ENCODE measurements at places on chromosomes 16 and 17.

GRCh38 chr16:17222871-17223401 lies 247.8 kb downstream of the XYLT1 start:
- DNase-seq = no peak

DNA sequence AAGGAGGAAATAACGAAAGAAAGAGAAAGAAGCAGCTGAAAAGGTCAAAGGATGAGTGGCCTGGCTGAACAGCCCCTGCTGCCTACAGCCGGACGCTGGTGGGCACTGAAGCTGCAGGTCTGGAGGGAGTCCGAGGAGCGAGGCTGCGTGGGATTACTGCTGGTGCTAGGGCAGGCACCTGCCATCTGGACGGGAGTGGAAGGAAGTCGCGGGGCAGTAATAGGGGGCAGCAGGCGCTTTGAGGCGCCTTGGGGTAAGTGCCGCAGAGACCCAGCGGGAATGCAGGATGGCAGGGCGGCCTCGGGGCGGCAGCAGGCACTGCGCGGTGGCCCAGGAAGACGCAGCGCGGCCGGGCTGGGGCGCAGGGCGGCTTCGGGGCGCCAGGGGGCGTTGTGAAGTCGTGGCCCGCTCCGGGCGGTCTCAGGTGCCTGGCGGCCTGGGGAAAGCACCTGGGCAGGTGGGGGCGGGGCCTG lies 303 bp upstream of the SCNN1G start:
- DNase-seq = peak; percentile 18

DNA sequence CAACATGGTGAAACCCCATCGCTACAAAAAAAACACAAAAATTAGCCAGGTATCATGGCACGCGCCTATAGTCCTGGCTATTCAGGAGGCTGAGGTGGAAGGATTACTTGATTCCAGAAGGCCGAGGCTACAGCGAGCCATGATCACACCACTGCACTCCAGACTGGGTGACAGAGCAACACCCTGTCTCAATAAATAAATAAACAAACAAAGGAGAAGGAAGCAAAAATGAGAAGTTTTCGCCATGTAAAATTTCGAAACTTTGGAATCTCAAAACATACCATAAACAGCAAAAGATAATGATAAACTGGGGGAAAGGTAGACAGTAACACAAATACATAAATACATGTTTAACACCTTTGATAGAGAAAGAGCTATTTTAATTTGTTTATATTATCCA lies 130.9 kb downstream of the ZFHX3 start:
- no peak for DNase-seq

- peak; percentile 30 for DNase-seq
Observed at GRCh38 chr17:72556944-72557826, 436.4 kb downstream of the SOX9 start.

DNA sequence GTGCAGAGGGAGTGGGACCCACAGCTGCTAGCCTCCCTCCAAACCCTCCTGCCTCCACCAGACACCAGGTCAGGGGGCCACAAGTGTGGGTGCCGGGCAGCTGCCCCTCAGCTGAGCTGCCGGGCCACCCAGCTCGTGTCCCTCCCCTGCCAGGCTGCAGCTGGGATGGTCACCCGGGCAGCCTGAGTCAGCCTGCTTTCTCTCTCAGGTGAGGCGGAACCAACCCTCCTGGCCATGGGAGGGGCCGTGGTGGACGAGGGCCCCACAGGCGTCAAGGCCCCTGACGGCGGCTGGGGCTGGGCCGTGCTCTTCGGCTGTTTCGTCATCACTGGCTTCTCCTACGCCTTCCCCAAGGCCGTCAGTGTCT lies 6.9 kb downstream of the SLC16A3 start:
- DNase-seq = no peak

DNA sequence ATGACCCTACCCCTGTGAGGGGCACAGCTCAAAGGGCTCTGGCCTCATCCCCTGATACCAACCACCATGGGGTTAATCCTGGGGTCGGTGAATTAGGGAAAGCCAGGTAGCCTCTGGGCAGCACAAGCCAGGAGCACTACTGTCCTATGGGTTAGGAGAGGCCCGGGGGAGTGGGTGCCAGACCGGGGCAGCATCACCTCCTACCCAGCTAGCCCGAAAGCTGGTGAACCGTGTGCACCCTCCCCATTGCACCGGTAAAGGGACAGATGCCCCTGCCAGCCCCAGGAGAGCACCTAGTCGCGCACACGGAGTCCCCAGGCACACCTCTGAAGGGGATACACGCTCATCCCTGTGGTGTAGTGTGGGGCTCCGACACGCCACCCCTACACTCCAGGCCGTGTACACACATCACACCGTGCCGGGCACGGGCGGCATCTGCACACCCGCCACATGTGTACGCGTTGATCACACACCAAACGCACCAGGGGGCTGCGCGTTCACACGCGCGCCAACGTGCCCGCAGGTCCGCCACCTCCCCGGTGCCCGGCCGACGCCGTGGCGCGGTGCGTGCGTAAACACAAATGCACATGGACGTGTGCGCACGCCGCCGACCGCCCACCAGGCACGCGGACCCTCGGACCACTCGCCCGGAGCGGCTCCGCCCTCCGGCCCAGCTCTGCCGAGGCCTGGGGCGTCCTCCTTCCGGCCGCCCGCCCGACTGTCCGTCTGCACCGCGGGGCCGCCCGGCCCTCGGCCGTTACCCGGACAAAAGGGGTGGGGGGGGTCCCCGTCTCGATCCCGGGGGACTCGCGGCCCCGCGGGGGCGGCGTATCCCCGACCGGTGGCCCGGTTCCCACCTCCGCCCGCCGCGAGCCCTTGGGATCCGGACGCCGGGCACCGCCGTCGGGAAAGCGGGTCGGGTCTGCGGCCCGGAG lies 785 bp downstream of the UBALD1 start:
- DNase-seq = no peak

- no peak for DNase-seq
Observed at GRCh38 chr17:75874323-75875181, 3.8 kb downstream of the TRIM47 start.

- no peak for DNase-seq
Observed at GRCh38 chr16:86975445-86975844, 341.7 kb downstream of the C16orf95 start.

- DNase-seq = no peak
Observed at GRCh38 chr16:78040396-78040795, 18.0 kb downstream of the CLEC3A start.

DNA sequence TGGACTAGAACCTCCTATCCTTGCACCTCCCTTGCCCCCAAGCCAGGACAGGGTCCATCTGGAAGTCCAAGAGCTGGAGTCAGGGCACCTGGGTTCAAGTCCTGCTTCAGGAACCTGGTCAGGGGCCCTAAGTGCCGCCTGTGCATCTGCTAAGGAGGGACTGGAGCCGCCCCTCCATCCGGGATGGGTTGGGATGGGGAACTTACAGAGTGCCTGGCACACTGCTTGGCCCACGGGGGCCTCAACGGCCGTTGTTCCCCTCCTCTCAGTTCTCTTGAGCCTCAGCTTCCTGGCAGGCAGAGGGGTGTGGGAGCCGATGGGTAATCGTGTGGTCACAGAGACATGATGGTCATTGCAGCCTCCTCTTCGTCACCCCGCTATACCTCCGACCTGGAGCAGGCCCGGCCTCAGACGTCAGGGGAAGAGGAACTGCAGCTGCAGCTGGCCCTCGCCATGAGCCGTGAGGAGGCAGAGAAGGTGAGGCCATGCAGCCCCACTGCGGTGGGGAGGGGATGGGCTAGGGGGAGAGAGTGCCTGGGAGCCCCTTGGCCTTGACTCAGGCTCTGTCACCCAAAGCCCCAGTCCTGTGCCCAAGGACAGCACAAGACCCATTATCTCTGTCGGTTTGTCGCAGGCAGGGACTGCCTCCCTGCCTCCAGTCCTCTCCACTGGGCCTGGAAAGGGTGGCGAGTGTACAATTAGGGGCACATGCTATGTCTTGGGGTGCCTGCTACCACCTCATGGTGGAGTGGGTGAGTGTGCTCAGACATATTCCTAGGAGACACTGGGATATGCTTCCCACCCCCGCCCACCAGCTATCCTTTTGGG lies 5.4 kb downstream of the EPN3 start:
- DNase-seq = no peak

- no peak for DNase-seq
Observed at GRCh38 chr16:78218279-78218678, 118.8 kb downstream of the WWOX start.

- DNase-seq = no peak
Observed at GRCh38 chr16:83464991-83465390, 342.8 kb upstream of the HSBP1 start.

GRCh38 chr17:4584101-4584916 lies at the start of gene SMTNL2:
TSS of gene SMTNL2 (plus strand) at chr17:4584529. CDS start at chr17:4584606, 77 bp downstream.
- no peak for DNase-seq

- no peak for DNase-seq
Observed at GRCh38 chr17:19271780-19272357, 34.7 kb downstream of the EPN2 start.

DNA sequence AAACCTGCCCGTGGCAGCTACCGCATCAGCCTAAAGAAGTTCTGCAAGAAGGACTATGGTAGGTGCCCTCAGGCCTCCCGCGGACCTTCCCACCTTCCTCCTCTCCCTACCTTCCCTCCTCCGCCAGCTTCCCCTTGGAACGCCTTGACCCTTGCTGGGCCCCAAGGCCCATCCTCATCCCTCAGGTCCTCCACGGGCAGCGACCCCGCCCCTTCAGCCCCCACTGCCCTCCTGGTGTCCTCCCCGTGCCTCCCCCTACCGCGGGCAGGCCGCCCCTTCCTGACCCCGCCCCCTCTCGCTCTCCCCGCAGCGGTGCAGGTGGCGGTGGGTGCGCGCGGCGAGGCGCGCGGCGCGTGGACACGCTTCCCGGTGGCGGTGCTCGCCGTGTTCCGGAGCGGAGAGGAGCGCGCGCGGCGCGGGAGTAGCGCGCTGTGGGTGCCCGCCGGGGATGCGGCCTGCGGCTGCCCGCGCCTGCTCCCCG lies 1.4 kb upstream of the TBC1D24 start:
- no peak for DNase-seq

GRCh38 chr17:2056206-2057174 lies 1.6 kb downstream of the HIC1 start:
- no peak for DNase-seq

GRCh38 chr17:17873450-17873991 lies 36.7 kb upstream of the SREBF1 start:
- no peak for DNase-seq

DNA sequence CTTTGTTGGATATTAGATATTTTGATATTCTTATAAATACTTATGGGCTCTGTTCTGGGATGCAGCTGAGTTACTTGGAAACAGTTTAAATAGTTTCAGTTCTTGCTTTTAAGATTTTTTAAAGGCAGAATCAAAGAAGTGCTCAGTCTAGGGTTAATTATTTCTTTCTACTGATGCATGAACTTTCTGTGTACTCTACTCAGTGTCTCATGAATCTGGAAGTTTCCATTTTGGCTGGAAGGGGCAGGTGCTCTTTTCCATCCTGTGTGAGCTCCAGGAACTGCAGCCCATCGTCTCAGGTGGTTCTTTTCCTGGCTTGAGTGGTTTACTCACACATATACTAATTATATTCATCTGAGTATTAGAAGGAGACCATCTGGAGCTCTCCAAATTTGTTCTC lies 61.1 kb upstream of the CPHXL start:
- no peak for DNase-seq

- no peak for DNase-seq
Observed at GRCh38 chr16:84471316-84471715, 33.1 kb downstream of the MEAK7 start.

DNA sequence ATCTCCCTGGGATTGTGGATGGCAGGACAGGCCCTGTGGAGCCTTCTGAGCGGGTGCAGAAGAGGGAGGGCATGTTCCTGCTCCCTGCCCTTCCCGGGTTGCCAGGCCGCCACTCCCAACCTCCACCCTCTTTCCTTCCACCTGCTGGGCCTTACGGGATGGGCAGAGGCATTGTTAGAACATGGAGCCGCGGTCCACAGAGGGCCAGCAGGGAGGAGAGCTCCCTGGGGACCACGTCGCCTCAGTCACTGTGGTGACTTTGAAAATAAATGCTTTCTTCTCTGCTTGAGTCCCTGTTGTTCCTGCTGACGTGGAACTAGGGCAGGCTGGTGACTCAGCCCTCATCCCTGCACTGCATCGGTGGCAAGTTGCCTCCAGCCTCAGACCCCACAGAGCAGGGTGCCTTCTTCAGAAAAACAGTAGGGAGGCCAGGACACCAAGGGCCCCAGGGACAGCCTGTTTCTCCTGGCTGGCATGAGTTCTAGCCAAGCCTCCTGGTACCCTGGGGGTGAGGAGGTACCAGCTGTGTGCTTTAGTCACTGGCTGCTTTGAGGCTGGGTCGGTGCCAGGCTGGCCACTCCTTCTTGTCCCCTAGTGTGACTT lies 224.9 kb downstream of the SEC14L1 start:
- no peak for DNase-seq

- DNase-seq = no peak
Observed at GRCh38 chr17:27543464-27543856, 87.2 kb downstream of the KSR1 start.

DNA sequence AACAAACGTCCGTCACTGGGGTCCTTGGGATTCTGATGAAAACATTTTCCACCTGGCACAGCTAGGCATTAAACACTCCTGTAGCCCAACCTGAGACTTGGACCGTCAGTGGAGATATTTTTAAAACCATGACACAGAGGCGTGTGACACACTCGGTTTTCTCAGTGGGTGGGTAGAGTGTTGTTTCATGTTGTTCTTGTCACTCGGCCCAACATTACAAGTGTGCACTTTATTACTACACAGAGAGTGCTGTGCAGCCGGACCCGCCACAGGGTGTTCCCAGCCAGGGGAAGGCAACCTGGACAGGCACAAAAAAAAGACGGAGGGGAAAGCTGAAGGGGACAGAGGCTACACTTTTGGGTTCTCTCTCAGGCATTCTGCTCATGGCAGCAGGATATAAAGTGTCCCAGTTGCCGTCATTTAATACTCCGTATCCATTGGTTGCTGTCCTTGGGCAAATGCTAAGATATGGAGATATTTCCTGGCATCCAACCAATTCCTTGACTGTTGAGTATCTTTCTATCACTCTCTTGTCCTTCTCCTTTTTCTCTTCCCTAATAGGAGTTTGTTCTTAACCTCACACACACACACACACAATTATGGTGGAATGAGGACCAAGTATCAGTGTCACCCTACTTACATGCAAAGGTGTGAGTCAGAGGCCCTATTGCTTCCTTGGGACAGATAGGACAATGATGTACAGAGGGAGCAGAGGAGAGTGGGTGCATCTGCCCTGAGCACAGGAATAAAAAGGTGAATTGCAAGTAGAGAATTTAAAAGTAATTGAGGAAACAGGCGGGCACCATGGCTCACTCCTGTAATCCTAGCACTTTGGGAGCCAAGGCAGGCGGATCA lies 154.1 kb upstream of the SOX9 start:
- no peak for DNase-seq

DNA sequence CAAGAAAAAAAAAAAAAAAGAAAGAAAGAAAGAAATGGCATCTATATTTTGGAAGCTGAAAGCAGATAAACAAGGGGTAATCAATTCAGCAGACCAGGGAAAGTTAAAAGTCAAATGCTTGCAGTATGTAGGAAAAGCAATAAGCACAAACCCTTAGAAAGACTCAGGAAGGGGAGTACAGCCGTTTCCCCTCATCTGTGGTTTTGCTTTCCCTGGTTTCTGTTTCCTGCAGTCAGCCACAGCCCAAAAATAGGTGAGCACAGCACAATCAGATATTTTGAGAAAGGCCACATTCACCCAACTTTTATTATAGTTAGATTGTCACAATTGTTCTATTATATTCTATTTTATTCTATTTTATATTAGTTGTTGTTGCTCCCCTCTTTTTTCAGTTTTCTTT lies 14.4 kb upstream of the ALOX12 start:
- DNase-seq = no peak

GRCh38 chr17:27892542-27892865 lies 661 bp downstream of the LYRM9 start:
- DNase-seq = no peak
